SJCRH30 (cell line): ENCODE measurements at places on chromosomes 5 and 9. TPM values are rescaled to one million over a fixed set of nuclear protein-coding genes. Genes with fewer than 3 reads are reported as not detected.

GRCh38 chr9:90538566-90538965 lies 104.1 kb downstream of the DIRAS2 start:
- DNase-seq, result no peak

DNA sequence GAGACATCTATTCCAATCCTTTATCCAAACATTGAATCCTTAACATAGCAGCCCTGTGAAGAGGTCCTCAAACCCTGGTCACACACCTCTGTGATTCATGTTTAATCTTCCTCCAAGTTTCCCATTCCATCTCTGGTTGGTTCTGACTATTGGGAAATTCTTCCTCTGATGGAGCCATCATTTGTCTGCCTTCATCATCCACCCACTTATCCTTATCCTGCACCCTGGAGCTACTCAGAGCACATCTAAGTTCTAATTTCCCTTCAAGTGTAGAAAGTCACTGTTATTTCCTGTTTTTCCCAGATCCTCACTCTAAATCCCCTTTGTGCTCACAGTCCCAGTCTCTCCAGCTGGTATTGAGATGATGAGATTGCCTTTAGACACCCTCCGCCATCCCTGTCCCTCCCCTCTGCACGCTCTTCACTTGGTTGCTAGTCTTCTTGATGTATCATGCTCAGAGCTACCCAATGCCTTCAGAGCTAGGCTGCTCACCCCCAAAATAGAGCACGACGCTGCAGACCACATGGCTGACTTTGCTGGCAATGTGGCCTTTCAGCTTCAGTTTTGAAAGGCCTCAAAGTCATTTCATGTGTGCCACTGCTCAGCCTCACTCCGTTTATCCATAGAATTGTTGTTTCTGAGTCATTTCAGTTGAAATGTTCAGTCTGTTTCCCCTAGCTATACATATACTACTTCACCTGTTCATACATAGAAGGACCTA lies 154.3 kb downstream of the PALM2AKAP2 start:
- no peak for DNase-seq

The GIN1 gene
- total RNA-seq, result 9.0 and 11.2 TPM in 2 replicates

- no peak for DNase-seq
Measured at GRCh38 chr5:131148835-131149234, 16.2 kb downstream of the HINT1 start.

DNA sequence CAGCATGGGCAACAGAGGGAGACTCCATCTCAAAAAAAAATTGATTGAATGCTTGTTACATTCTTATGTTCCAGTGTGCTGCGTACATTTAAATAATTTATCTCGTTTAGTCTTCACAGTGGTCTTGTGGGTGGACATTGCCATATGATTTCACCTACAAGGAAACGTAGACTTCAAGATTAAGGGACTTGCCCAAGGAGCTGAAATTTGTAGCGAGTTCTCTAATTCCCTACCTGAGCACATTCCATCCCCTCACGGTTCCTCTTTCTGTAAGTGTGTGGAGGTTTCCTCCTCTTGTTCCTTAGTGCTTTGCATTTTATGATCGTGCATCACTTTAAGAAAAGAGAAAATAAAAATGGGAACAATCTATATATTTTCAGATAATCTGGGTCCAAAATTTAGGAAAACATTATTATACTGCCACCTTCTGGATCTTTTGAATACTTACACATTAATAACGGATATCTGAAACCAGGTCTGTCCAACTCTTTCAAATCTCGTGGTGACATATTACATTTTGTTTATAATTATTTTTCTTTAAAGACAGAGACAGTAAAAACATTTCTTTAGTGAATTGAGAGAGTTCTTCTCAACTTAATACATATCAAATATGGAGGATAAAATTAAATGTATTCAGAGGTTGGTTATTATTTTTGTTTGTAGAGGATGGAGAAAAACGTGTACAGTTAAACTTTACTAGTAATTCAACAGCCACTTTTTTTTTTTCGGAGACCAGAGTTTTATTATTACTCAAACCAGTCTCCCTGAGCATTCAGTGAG lies 29.9 kb upstream of the C7 start:
- DNase-seq, result no peak

DNA sequence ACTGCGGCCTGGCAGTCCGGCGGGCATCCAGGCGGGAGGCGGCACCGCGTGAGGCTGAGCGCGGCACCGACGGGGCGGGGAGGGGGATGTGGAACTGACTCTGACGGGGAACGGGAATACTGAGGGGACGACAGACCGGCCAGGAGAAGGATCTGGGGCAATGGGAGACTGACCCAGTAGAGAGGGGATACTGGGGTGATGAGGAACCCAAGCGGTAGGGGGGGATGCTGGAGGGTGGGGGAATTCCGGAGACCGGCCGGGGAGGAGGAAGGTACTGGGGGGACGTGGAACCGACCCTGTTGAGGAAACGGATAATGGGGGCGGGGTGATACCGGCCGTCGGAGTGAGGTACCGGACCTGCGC lies 423 bp downstream of the IPPK start:
- DNase-seq, result peak; percentile 44

The FAXDC2 gene
- 2.6 and 4.2 TPM in 2 replicates for total RNA-seq
